ENCODE measurements at places on chromosomes 16 and 17.

GRCh38 chr16:76278980-76279379, 1.8 kb downstream of the CNTNAP4 start:
- no peak for DNase-seq

GRCh38 chr17:48816774-48817590, at the start of gene TTLL6:
TTLL6 (minus strand) TSS chr17:48817229; CDS start chr17:48817072, 157 bp downstream.
- peak; percentile 72 for DNase-seq

- DNase-seq, result no peak
Observed at GRCh38 chr17:44130693-44131349, 7.4 kb upstream of the HDAC5 start.

DNA sequence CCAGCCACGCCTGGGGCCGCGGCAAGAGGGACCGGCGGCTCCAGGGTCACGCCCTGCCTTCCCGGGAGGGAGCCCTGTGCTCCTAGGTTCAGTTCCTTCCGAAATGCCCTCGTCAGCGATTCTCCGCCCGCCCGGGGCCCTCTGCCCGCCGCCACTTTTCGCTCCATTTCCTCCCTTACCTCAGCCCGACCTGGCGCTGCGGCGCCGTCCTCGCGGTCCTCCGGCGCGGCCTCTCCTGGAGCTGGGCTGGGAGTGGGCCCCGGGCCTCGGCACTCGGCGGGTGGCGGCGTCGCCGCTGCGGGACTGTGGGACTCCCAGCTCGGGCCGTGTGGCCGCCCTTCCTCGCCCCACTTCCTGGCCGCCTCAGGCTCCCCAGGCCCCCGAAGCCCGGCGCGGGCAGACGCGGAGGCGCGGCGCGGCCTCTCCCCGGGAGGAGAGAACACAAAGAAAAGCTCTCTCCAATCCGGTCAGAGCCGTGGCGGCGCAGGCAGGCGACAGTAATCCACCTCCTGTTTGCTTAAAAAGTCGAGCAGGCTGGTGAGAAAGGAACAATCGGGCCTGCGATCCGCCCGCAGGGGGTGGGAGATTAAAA, 1.6 kb downstream of the BAHCC1 start:
- DNase-seq, result peak; percentile 44

GRCh38 chr17:75975757-75976174, 3.2 kb downstream of the ACOX1 start:
- DNase-seq, result no peak

DNA sequence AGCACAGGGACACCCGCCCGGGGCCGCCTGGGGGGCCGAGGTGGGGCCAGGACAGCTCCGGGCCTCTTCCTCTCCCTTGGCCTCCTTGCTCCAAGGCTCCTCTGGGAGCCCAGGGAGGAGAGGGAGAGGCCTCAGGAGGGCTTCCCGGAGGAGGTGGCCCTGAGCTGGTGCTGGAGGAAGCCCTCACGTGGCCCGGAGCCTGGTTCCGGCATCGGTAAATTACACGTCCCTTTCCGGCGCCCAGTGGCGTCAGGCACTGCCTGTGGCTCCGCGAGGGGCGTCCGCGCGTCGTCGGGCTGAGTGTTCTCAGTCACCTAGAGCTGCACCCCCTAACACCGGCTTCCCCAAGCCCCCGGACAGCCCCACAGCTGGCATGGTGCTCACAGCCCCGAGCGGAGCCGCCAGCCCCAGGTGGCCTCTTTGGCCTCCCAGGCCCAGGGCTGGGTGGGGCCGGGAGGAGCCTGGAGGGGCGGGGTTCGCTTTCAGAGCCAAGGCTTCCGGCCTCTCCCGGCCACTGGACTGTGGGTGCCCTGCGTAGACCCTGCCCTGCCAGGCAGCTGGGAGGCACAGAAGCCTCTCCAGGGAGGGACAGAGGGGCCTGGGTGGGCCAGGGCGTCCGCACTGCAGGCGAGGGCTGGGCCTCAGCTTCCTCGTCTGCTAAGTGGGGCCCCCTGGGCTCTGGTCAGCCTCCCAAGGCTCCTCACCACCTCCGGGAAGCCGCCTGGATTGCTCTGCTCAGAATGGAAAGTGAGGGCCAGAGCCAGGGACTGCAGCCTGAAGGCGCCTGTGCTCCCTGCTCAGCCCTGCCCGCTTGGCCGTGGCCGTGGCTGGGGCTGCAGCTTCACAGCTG, 27.9 kb upstream of the SSTR5 start:
- DNase-seq, result no peak

DNA sequence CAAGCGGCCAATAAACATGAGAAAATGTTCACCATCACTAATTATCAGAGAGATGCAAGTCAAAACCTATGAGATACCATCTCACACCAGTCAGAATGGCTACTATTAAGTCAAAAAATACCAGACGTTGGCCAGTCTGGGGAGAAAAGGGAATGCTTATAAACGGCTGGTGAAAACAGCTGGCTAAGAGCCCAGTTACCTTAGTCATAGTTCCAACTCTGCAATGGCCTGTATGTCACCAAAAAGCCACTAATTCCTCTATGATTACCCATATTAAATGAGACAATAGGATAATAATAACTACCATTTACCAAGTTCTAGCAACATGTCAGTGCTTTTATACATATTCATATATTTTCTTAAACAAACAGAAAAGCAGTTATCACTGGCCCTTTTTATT, 42.9 kb upstream of the CDRT4 start:
- DNase-seq, result no peak

- no peak for DNase-seq
Observed at GRCh38 chr16:56814537-56815432, 50.2 kb upstream of the SLC12A3 start.

DNA sequence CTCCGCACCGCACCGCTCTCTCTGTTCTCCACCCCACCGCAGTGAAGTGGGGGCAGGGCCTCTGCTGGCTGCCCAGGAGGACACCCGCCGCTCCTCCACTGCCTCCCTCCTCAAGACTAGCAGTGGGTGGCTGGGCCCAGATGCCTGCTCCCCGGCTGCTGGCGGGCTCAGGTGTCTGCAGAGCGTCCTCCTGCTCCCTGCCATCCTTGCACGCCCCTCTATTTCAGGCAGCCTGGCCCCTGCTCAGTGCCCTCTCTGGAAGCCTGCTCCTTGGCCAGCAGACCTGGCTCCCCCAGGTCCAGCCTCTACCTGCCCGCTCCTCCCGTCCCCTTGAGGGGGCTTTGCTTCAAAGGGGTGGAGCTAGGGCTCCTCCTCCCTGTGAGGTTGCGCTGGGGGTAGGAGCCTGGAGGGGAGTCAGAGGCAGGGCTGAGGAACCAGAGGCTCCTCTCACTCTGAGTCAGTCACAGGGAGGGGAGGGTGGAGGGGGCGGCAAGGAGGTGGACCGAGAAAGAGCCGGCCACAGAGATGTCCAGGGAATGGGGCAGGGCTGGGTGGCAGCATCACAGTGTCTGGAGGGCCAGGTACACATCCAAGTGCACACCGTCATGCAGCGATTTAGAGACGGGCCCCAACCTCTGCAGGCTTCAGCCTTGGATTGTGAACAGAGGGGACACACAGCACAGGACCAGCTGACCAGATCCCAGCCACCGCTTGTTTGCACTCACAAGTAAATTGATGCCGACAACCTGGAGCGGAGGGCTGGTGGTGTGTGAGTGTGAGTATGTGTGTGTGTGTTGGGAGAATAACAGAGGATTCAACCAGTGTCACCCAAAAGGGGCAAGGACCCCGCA, 9.8 kb upstream of the TMEM92 start:
- no peak for DNase-seq

GRCh38 chr17:13474073-13474800, 127.5 kb downstream of the HS3ST3A1 start:
- DNase-seq, result no peak

GRCh38 chr17:17919169-17920107, 52.8 kb downstream of the TOM1L2 start:
- peak; percentile 70 for DNase-seq

DNA sequence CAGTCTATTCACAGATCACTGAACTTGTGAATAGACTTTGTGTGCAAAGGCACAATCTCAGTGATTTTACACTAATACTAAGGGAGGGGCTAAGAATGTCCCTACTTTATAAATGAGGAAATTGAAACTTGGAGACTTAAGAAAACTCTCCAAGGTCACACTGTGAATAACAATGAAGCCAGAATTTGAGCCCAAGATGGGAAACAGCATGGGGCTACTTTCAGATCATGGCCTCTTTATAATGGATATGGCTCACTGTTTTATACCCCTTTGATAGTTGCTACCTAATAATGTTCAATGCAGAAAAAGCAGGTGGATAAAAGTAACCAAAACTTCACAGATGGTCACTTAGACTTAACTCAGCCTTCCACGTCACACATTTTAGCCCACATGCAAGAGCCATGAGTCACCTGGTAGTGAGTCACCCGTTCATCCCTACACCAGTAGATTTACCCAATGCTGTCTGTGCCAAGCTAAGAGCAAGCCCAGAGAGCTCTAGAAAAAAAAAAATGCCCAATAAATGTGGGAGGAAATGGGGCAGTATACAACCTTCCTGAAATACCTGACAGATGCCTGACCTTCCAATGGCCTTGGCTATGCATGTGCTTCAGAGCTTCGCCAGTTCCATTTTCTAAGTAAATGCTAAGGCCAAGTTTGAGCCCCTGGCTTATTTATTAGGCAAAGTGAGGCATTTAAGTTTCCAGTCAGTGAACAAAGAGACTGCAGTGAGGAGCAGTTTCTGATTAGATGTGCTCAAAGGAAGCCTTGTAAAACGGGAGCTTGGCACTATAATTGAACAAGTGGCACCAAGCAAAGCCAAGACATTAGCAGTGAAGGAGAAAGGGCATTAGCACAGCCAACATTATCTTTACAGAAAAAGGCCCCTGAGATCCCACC, 219.7 kb downstream of the TMEM114 start:
- no peak for DNase-seq

GRCh38 chr16:51565184-51565583, 414.1 kb upstream of the SALL1 start:
- no peak for DNase-seq

- DNase-seq, result peak; percentile 25
Observed at GRCh38 chr16:89009343-89010209, 32.6 kb upstream of the CBFA2T3 start.

DNA sequence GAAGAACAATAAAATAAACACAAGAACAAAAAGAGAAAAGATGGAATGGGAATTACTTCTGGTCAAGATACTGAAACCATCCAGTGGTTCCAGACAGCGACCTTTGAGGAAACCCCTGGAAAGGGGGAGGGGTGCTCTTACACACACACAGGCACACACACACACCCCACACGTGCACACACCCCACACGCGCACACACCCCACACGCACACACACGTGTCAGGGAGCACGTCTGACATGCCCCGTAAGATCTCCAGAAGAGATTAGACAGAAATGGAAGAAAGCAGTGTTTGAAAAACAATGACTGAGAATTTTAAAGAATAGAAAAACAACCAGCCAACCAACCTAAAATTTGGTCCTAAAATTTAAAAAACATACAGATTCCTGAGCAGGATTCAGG, 45.3 kb upstream of the FASN start:
- DNase-seq, result no peak

DNA sequence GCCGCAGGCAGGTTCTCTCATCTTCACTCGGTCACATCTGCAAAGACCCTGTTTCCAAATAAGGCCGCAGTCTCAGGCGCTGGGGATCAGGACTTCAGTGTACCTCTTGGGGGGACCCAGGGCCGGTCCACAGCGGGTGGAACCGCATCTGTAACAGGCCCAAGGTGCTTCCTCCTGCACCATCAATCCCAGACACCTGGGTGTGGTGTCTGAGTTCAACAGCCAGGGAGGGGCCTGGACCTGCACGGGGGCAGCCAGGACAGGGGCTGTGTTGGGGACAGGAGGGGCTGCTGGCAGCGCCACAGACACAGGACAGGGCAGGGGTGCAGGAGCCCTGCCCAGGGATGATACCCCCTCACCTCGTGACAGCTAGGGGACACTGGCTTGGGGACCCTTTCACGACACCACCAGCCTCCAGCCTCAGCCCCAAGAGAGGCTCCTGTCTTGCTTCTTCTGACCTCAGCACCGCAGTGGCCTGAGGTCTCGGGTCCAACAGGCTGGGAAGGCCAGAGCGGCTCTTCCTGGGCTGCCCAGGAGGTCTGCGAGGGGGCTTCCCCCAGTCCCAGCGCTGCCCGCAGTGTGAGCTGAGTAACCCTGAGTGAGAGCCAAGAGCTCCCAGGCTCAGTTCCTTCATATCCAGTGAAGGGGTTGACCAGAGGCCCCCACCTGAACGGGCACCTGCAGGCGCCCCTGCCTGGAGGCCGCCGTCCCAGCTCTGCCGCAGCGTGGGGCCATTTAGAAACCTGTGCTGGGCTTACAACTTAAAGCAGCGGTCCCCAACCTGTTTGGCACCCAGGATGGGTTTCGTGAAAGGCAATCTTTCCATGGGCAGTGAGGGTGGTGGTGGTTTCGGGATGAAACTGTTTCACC, 30.7 kb upstream of the BAHCC1 start:
- no peak for DNase-seq

DNA sequence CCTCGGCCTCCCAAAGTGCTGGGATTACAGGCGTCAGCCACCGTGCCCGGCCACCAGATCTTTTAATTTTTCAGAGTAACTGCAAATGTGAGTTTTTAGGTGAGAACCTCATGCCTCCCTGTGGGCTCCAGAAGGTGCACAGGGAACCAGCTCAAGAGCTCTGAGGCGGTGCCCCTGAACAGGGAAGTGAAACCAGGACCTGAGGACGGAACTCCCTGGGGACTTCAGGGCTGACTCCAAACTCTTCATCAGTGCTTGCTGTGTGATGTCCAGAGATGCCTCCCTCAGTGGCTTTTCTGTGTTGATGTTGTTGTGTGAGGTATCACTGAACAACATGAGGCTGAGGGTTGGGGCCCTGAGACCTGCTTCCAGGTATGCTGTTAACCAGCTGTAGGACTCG, 23.8 kb downstream of the SLC12A3 start:
- DNase-seq, result no peak

GRCh38 chr17:54324813-54325212, 502.1 kb downstream of the KIF2B start:
- DNase-seq, result no peak

GRCh38 chr17:27759528-27759927, 40.8 kb downstream of the NOS2 start:
- DNase-seq, result no peak

GRCh38 chr17:50423553-50424159, 2.4 kb upstream of the ACSF2 start:
- DNase-seq, result no peak

DNA sequence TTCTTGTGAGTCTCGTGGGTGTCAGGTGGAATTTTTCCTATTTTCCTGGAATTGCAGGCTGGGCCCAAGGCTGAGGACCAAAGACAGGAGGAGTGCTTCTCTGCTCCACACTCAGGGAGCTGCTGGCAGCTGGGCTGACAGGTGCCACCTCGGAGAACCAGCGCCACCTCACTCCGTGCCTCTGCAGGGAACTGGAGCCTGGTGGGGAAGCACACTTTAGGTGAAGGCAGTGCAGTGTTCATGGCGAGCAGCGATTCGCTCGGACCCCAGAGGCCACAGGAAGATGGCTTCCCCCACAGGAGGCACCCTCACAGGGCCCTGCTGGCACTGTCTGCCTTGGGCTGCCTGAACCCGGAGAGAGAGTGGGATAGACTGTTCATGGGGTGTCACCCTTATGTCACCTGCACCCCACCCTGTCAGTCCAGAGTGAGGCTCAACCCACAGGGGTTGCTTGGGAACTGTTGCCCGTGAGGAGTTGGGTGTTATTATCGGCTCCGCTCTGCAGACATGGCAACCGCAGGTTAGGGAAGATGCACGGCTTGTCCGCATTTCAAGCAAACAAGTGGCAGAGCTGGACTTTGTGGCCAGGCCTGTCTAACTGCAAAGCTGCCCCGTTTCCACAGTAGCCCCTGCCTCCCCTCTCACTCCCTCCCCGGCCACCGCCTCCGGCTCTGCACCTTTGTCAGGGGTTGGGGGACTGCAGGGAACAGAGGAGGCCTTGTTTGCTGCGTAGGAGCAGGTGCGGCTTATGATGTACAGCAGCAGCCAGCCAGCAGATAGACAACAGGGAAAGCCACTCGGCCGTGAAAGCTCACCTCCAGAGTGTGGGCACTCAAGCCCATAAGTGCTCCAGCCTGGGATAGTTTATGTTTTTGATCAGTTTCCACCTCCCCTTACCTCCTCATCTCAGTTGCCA, 15.5 kb downstream of the TBC1D24 start:
- DNase-seq, result no peak
